ENCODE measurements at places on chromosomes 2 and 18.

DNA sequence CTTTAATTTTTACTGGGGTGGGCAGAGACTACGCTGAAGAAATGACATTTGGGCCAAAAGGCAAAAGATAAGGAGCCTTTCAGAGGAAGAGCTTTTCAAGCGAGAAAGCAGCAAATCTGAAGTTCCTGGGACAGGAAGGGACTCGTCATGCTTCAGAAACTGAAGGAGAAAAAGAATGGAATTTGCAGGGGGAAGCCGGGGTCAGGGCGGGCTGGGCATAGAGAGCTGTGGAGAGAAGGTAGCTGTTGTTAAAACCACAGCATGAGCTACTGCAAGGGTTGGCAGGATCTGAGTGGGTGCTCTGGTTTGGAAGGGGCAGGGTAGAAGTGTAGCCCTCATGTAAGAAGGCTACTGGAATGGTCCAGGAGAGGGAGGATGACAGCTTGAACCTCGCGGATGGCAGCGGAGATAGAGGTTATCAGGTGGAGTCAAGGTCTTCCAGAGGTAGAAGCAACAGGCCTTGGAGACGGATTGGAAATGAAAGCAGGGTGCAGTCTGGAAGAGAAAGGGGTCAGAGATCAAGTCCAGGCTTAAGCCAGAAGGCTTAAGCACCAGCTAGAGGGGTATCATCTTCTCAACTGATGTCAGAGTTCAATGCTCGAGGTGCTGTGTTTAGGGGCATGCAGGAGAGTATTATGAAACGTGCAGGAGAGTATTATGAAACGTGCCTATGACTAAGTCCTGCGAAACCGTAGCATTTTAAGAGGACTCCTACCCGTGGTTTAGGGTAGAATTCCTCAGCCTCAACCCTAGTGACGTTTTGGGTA is 18.9 kb downstream of the ATP8B1 start:
- peak; percentile 76 for DNase-seq

- peak; percentile 13 for DNase-seq
Observed at GRCh38 chr2:173568054-173568453, 213.4 kb downstream of the CDCA7 start.

GRCh38 chr18:67280486-67281242 is 235.9 kb downstream of the DSEL start:
- DNase-seq, result no peak

GRCh38 chr2:182456784-182457183 is 29.9 kb upstream of the PDE1A start:
- DNase-seq, result peak; percentile 50

DNA sequence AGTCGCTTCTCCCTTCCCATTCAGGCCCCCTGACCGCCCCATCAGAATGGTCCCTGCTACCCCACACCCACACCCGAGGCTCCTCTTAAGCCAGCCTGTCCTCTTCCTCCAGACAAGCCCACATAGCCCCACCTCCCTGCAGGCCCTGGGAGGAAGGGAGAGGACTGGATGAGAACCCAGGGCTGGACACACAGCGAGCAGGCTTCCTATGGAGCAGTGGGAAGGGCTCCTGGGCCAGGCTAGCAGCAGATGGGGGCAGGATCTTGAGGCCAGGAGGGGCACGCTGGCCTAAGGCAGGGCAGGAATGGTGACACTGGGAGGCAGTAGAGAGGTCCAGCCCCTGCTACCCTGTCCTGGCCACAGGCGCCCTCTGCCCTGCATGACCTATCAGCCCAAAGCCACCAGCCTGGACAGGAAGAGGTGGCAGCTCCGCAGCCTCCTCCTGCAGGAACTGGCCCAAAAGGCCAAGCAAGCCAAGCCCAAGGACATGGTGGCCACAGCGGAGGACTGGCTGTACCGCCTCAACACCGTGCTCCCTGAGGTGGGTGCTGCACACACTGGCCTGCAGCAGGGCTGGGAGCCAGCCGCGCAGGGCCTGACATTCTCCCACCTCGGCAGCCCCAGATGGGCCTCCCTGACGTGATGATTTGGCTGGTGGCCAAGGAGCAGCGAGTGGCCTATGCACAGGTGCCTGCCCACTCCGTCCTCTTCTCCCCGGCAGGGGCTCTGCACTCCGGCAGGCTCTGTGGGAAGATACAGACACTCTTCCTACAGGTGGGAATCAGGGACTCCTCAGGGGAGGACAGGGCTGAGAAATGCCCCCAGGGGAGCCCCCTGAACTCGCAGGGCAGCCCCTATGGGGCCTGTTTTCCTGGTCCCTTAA is 43.3 kb downstream of the FER1L5 start:
- no peak for DNase-seq

DNA sequence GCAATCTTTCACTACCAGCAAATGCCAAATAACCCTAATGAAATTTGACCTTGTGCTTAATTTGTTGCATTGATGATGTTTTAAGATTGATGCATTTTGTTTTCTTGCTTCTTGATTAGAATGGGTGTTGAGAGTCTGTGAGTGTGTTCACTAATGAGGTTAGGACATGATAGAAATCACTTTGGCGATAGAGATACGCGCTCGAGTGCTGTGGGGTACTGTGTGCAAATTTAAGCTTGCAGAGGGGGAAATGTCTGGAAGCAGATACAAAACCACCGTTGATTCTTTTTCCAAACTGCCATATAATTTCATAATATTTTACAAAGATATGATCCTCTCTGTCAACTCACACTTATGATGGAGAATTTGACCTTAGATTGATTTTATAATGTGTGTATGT is 200.9 kb downstream of the PIEZO2 start:
- no peak for DNase-seq

- peak; percentile 43 for DNase-seq
Observed at GRCh38 chr2:150866431-150866830, 379.0 kb upstream of the RND3 start.

GRCh38 chr2:70068119-70068518 is 19.2 kb upstream of the PCBP1 start:
- no peak for DNase-seq

GRCh38 chr2:111160758-111161157 is 40.0 kb downstream of the BCL2L11 start:
- DNase-seq, result peak; percentile 91

- peak; percentile 96 for DNase-seq
Observed at GRCh38 chr2:231642631-231643494, 50.2 kb downstream of the TEX44 start.

DNA sequence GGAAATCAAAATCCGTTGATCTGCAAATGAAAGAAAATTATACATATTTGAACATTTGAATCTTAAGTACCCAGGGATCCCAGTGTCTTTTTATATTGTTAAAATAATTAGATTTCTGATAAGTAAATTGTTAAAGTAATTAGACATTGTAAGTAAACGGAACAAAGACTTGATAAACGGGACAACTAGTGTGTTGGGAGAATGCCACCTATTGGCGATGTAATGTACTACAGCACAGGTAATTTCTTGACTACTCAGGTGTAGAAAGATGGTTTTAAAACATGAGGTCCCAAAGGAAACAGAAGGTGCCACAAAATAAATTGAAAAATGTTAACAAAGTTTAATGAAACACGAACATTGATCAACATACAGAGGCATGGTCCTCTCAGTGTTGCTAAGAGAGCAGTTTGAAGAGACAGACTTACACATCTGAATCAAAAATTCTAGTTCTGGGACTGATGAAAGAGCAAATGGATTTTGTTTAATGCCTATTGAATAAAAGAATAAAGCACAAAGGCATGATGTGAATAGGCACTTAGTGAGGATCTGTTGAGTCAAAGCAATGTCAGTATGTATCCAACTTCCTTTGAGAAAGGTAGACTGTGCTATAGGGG is 103.4 kb upstream of the RASGRP3 start:
- DNase-seq, result no peak

DNA sequence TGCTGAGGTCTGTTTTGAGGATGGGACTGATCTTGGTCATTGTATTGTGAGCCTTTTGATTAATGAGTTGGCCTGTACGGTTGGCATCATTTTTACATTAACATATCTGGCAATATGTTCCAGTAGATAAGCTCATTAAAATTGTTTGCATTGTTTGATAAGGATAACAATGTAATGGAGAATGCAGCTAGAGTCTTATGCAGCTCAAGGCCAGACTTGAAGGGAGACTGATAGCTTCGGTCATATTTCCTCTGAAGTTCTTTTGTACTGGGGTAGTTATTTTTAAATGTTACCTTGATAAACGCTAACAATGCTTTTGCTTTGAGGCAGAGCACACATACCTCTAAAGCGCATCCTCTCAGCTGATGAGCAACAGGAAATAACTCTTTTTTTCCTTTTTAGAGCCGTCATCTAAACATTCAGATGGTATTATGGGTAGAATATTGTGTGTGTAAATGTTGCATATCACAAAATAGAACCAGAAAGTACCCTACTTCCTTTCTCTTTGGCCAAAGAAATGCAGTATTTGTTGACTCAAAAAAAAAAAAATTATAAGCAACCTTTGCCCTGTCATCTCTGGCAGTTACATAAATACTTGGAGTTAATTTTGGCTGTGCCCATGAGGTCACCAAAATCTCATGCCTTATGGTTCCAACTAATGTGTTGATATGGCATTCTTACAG is 1.3 kb downstream of the MAPRE2 start:
- DNase-seq, result no peak

GRCh38 chr2:189222468-189223105 is 43.0 kb upstream of the COL5A2 start:
- peak; percentile 20 for DNase-seq

DNA sequence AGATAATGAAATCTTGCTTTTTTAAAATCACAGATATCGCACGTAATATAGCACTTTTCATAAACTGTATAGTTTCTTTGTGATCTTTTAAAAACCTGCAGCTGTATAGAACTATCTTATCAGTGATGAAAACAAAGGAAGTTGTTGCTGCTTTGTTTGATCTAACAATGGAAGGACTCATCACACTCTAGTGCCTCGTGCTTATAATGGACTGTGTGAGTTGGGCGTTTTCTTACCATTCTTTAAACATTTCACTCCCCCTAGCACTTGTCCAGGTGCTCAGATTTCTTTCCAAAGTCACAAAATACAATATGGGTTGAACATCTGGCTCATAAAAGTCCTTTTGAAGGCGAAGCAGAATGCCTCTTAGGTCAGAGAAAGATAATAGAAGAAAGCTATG is 94.8 kb upstream of the SPATS2L start:
- DNase-seq, result no peak

- peak; percentile 33 for DNase-seq
Observed at GRCh38 chr2:215868846-215869543, 144.4 kb downstream of the MREG start.

GRCh38 chr2:151860210-151860609 is 32.0 kb upstream of the ARL5A start:
- DNase-seq, result no peak

DNA sequence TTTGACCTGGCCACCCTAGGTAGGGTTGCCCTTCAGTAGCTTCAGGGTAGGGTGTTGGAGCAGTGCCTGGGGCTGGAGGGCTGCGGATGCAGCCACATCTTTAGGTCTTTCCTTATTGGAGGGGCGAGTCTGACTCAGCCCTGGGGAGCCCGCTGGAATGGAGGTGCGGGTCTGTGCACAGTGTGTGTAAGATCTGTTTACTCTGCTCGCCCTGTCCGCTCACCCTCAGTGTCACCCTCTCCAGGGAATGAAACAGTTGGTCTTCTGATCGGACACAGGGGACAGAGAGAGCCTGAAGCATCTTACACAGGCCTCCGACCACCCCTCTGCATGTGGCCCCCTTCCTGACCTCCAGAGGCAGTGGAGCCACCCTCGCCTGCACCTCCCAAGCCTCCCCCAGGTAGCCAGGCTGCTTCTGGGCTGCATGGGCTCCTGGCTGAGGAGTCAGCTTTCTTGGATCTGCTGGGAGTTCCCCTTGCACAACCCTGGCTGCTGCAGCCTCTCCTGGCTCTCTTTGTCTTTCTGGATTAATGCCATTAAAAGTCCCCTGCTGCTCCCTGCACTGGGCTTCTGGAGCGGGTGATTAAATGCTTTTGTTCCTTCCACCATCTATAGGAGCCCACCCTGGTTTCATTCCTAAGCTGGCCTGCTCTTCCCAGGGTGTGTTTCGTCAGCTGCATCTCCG is 82.6 kb downstream of the ASB1 start:
- DNase-seq, result no peak

GRCh38 chr2:164523009-164523408 is 98.3 kb downstream of the GRB14 start:
- DNase-seq, result peak; percentile 72

DNA sequence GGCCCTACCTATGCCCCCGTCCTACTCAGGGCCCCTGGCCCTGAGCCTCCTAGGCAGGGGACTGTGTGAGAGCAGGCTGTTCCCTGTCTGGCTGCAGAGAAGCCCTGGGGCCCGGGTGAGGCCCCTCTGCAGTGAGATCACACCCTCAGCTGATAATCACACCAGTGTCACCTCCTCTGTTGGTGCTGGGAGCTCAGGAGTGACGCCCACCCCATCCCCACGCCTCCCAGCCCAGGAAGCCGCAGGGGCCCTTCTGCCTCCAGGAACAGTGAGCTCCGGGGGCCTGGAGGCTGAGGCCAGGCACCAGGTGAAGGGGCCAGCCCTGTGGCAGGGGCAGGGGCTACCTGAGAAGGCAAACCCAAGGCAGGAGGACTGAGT is 20.0 kb downstream of the KCNIP3 start:
- no peak for DNase-seq

DNA sequence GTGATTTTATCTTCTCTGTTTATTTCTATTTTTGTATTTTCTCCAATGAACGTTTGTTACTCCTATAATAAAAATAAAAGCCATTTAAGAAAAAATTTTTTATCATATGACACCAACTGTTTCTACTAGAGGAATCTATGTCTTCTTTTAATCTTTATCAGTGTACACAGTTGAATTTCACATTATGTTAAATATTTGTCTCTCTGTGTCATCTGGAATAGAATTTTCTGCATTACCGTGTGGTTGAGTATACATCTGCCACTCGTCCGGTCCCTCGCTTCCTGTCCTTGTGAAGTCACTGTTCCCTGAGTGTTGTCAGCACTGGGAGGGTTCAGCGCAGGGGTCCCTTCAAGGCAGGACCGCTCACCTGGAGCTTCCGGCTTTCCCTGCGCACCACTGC is 99.2 kb downstream of the LDLRAD4 start:
- no peak for DNase-seq

DNA sequence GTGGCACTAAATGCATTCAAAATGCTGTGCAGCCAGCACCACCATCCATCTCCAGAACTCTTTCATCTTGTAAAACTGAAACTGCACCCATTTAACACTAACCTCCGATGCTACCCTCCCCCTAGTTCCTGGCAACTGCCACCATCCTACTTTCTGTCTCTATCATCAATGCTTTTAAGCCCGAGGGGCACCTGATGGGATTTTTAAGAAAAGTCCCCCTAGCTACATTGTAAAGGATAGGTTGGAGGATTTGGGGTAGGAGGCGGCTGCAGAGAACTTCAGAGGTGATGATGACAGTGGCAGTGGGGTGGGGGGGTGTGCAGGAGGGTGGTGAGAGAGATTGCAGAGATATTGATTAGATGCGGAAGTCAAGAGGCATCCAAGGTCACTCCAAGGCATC is 10.8 kb upstream of the YWHAQ start:
- DNase-seq, result no peak

DNA sequence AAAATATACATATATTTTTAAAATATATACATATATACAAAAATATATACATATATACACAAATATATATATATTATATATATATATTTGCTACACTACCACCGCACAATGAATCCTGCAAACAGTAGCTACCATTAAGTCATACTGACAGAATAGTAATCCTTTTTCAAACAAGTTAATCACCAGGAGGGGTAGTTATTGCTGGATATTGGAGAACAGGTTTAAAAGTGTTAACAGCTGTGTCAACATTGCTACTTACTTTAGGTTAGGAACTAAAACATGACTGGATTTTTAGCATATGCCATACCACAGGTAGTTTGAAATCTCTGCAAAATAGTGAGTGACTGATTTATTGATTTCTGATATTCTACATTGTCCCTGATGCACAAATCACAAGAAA is 529.1 kb upstream of the CDH7 start:
- no peak for DNase-seq
